ENCODE measurements at places on chromosomes 1 and 21. TPM values are rescaled to one million over a fixed set of nuclear protein-coding genes. Genes with fewer than 3 reads are reported as not detected.

The VN1R5 gene
- total RNA-seq = not detected

The ANGPTL1 gene
- total RNA-seq = not detected

The COL11A1 gene
- total RNA-seq = 3.2 TPM

The KCNN3 gene
- 0.02 TPM for total RNA-seq

The CYYR1 gene
- not detected for total RNA-seq

The CDA gene
- 43.0 TPM for total RNA-seq

Data from A549 treated with dexamethasone at 1 μM for 4 hours (cell line).